Stimulated activated CD8-positive, alpha-beta memory T cell treated with anti-CD3 and anti-CD28 coated beads, Interleukin-4, amount 100 ng/mL, for 1 hour (primary cell): ENCODE measurements at places on chromosomes 6 and 20.

DNA sequence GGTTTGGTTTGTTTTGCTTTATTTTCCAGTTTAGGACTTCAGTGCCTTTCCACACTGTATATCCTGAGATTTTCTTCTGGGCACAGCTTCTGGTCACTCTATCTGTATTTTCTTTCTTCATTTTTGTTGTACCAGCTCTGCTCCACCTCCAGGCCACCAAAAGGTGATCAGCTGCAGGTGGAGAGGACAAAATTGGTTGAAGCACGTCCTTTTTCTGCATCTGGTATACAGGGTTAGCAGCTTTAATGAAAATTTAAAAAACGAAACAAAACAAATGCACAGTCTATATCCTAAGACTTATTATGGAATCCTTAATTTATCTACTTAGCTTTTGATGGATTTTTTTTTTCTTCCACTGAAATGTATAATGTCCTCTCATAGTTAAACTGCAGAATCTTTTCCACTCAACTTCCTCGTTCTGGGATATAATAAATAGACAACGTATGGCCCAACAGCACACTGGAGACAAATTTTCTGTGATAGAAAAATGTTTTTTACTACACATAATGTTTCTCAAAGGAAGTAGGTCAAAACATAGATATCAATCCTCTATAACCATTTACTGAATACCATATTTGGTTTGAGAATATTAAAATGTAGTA, 10.7 kb upstream of the SOBP start:
- DNase-seq: no peak

GRCh38 chr20:47216819-47217410, 139.6 kb downstream of the ZMYND8 start:
- no peak for DNase-seq

- no peak for DNase-seq
Observed at GRCh38 chr20:59308493-59309201, 8.2 kb downstream of the EDN3 start.

DNA sequence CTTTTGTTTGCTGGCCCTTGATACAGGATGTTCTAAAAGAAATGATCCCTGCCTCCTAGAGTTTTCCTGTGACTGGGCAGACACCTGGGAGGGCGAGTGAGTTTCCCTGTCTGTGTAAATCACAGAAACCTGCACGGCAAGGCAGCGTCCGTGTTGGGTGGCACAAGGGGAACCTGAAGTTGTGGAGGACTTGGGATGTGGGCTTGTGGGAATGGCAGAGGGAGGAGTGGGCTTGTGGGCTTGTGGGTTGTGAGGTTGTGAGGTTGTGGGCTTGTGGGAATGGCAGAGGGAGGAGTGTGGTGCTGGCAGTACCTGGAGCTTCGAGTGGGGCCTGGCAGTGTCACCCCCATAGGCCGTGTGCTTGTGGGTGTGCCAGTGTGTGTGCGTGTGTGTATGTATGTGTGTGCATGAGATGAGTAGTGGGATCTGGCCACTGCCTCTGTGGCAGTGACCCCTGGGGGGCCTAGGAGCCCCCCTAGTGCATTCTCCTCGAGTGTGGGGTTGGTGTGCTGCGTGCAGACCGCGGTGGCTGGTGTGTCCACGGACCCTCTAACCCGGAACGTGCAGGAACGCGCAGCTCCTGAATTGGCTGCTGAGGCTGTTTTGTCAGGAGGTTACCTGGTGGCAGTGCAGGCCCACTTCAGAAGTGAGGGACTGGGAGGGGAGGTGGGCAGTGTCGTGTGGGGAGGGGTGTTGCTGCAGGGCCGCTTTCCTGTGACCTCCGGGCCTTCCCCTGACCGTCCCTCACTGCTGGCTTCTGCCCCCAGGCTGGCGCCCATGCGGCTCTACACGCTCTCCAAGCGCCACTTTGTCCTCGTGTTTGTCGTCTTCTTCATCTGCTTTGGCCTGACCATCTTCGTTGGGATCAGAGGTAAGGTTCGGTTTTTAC, 13.0 kb downstream of the TMEM181 start:
- DNase-seq: no peak

DNA sequence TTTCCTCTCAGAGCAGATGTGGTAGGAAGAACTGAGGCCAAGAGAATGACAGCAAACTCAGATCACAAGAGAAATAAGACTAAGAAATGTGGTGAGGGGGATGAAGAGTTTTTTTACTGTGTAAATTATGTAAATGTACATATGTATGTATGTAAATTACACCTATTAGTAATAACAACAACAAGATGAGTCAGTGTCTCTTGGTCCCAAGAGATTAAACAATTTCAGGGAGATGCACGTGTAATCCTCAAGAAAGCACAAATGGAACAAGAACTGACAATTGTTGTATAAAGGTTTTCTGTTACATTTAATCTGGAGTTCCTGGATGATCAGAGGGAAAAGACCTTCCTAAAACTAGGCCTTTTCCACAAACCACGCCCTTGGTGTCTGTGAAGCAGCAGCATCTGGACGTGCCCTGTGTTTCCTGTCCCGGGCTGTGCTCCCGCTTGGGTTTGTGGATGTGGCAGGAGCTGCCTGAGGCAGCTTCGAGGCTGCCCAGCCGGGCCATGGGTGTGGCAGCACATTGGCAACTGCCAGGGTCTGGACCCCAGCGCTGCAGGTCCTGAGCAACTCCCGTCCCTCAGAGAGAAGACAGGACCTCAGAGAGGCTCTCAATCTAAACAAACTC, 994 bp downstream of the CLDN20 start:
- DNase-seq: no peak

- DNase-seq: no peak
Observed at GRCh38 chr20:62577490-62577836, 64.8 kb upstream of the SLCO4A1 start.

- DNase-seq: no peak
Observed at GRCh38 chr6:11460001-11460668, 77.4 kb upstream of the TMEM170B start.

DNA sequence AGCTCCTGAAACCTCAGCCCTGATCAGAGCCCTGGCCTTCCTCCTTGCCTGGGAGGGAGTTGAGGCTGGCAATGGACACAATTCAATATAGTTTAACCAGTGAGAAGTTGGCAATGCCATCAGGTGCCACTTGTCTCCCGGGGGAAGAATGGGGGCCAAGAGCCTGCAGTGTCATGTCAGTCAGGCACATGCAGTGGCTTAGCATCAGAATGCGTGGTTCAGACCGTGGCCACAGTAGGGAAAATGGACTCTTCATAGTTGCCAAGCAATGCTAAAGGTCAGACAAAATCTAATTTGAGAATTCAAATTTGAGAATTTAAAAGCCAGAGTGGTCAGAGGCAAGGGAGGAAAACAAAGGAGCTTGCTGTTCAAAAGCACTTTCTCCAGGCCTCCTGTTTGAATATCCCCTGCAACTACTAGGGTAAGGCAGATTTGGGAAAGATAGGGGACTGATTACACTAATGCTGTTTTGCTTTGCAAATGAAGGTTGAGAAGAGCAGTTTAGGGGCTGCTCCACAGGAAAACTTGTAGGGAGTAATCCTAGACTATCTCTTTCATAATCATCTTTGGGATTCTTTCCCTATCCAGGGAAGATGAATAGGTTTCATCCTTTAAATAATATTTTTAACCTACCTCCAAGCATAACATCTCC, 33.1 kb upstream of the CLIC5 start:
- DNase-seq: no peak

- DNase-seq: no peak
Observed at GRCh38 chr6:4565301-4566250, 210.6 kb upstream of the CDYL start.

- no peak for DNase-seq
Observed at GRCh38 chr20:4787820-4788219, 66.1 kb downstream of the PRND start.

DNA sequence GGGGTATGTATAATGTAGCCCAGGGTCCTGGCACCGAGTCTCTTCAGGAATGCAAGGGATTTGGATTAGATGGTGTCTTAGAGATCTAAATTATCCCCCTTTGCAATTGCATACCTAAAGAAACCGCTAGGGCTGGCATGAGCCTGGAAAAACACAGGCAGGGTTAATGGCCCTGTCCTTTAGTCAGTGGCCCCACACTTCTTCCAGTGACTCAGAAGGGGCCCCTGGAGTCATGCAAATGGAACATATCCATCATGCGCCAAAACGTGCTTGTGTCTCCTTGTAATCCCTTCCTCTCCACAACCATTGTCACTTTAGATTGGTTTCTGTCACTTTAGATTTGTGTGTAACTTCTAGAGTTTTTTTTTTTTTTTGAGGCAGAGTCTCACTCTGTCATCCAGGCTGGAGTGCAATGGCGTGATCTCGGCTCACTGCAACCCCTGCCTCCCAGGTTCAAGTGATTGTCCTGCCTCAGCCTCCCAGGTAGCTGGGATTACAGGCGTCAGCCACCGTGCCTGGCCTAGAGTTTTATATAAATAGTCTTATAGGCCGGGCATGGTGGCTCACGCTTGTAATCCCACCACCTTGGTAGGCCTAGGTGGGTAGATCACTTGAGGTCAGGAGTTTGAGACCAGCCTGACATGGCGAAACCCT, 8.7 kb upstream of the MYBL2 start:
- DNase-seq: no peak

DNA sequence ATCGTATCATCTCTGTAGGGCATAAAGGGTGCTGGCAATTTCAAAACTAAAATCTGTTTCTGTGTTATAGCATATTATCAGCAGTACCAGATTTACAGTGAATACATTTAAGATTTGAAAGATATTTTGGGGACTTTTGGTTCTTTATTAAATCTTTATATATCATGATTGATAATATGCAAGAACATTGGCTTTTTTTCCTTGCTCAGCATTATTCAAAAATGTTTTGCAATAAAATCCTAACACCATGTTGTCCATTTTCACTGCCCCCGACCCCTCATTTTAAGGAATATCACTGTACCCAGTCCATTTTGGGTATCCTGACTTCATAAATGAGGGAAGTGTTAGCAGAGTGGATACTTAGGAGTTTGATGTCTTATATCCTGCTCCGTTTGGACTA, 16.3 kb downstream of the FARS2 start:
- DNase-seq: no peak

DNA sequence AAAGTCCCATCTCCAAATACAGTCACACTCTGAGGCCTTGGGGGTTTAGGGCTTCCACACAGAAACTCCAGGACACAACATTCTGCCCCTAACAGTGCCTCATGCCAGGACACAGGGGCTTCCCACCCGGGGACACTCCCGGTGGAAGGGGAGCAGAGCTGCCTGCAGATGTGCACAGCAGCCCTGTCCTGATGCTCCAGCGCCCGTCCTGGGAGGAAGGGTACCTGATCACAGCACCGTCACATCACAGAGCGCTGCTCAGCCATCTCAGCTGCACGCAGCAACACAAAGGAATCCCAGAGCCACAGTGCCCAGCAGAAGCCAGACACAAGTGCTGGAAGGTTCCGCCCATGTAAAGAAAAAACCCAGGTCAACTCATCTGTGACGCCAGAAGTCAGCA, 156.7 kb downstream of the TAF4 start:
- DNase-seq: no peak

DNA sequence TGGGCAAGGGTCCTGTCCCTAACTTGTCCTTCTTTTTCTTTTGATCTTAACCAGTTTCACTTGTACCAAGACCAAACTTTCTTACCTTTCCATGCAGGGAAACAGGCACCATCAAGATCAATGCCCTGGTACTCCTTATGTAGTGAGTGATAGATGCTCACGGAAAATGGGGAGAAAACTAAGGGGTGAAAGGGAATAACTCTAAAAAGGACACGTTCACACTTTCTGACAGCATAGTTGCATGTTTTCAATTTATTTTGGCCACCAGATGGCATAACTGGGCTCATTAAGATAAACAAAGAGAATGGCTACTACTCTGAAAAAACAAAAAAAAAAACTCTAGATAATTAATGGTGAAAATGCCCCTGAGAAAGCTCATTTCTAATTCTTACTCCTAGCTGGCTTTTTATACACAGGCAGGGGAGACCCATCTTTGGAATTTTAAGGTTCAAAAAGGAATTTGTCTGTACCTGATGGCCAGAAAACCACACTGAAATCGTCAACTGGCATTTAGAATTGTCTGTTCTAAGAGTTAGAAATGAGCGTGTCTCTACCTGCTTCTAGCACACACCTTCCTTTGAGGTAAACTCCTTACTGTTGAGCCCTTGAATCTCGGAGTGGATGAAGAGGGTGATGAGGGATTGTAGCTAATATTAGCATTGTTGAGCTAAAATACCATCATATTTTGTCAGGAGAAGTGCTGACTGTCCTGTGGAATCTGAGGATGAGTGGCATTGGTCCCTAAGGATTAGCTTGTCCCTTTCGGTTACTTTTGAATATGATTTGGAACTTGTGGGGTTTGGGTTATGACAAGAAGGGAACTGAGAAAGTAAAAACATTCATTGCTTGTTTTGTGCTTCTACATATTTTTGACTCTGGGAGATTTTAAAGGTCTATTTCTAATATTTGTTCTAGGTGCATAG, 62.2 kb upstream of the DDR1 start:
- no peak for DNase-seq

GRCh38 chr6:149140137-149140909, 177.2 kb upstream of the TAB2 start:
- no peak for DNase-seq

DNA sequence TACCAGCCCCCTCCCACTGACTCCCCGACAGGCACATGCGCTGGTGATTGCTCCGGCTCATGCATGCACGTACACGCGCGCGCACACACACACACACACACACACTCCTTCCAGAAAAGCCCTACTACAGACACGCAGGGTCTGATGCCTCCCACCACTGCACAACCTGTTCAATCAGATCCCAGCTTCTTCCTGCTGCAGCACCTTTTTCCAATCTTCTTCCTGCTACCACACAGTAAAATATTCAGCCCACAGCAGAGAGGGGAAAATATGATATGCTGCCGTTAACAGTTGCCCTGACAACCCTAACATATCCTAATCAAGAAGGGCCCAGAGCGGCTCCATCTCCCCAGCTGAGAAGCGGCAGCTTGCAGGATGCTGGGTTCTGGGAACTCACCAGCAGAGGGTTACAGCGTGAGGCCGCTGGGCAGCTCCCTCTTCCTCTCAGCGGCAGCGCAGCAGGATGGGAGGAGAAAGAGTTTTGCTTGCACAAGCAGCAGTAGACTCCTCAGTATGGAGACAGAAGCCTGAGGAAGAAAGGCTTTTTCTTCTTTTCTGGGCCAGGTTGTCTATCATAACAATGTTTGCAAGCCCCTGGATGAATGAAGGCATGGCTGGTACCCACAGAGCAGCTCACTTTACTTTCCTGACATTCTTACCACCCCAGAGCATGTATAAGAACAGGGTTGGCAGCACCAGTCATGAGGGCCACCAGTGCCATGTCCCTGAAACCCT, 23.9 kb downstream of the MAP7 start:
- DNase-seq: no peak

- DNase-seq: no peak
Observed at GRCh38 chr20:51371720-51372119, 170.8 kb downstream of the NFATC2 start.

DNA sequence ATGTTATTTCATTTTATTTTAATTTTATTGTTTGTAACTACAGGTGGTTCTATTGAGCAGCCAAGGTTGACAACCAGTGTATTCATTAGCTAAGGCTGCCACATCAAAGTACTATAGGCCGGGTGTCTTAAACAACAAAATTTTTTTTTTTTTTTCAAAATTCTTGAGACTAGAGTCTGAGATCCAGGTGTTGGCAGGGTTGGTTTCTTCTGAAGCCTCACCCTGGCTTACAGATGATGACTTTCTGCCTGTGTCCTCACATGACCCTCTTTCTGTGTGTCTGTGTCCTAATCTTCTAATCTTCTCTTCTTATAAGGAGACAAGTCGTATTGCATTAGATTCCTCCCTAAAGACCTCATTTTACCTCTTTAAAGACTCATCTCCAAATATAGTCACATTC, 208.4 kb downstream of the MANEA start:
- DNase-seq: no peak
